ENCODE measurements at places on chromosomes 5 and 9.

- ATAC-seq, result peak; percentile 83
Measured at GRCh38 chr9:137816531-137817235, 60.9 kb upstream of the CACNA1B start.

DNA sequence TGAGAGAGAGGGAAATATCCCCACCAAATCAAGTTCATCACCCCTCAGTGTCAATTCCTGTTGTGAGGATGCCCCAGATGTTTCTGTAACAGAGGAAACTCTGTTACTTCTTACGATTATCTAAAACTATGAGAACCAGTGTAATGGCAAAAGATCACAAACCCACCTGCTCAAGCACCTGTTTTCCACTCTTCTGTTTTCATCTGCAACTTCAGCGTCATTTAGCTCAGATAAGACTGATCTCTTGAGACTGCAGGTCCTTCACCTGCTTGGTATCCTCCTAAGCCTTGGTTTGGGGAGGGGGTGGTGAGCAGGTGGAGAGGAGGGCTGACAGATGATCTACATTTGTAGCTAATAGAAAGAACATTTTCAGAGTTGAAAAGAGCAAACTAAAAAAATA, 229.3 kb downstream of the SLF1 start:
- no peak for ATAC-seq

DNA sequence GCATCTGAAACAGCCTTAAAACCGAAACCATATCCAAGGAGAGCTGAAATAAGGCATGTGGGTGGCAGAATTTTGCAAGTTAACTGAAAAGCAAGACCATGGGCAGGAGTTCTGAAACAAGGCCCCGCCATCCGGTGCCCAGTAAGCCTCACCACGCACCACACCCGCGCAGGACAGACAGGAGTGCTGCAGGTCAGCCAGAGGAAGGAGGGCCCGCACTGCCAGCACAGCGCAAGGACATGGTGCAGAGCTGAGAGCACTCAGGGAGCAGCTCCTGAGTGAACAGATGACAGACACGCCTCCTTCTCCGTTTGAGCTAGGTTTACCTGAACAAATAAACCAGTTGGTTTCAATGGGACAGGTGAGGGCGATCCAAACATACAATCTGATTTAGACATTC, 16.5 kb upstream of the ISCA1 start:
- ATAC-seq, result no peak

DNA sequence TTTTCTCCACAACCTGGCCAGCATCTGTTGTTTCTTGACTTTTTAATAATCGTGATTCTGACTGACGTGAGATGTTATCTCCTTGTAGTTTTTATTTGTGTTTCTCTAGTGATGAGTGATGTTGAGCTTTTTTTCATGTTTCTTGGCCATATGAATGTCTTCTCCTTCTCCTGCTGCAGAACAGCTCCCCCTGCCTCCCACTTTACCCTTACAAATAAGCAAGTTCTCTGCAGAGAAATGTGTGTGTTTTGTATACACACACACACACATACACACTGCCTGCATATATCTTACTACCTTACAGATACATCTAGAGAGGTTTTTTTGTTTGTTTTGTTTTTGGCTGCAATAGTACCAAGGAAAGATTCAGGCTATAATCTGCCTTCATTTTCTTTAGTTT, 88.7 kb upstream of the PHF24 start:
- no peak for ATAC-seq

DNA sequence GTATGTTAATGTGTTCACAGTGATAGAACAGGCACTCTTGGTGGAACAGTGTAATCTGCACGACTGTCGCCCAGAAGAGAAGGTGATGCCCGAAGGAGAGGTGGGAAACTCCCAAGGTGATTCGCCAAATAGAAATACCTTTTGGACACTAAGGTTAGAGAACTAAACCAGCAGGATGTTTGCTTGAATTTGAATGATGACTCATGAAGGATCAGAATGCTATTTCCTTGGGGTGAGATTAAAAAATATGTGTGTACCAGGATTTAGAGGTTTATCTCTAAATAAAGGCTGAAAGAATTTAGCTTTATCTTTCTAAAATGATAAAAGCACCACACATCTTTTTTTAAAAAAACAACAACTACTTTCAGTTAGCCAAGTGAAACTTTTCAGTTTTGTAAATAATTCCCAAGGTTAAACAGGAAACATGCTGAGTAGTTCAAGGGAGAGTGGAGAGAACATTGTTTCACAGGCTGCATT, 297.4 kb upstream of the TAS2R1 start:
- no peak for ATAC-seq

- ATAC-seq, result no peak
Measured at GRCh38 chr9:98345011-98345410, 89.6 kb upstream of the TBC1D2 start.

DNA sequence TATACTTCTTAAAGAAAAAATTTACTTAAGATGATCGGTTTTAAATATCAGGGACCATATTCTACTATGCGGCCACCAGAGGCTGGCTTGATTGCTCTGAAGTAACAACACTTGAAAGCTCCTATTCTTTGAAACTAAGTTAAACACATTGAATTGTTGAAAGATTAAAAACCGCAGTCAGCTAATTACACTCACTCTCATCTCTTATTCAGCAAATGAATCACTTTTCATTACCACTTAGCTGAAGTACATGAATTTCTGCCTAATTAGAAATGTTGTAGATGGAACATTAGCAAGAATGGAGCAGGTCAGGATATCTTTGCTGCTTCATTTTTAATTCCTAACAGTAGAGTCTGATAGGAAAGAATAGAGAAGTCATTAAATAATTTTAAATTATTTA, 42.3 kb downstream of the LSM11 start:
- no peak for ATAC-seq

GRCh38 chr5:52728686-52729085, 59.0 kb upstream of the ITGA1 start:
- ATAC-seq, result no peak

GRCh38 chr9:94639061-94639998, at the start of gene FBP1:
TSS of gene FBP1 (minus strand) at chr9:94639518. CDS start at chr9:94639310, 208 bp downstream.
- ATAC-seq, result peak; percentile 82

GRCh38 chr5:171188016-171188415, 121.0 kb upstream of the TLX3 start:
- ATAC-seq, result no peak

- ATAC-seq, result no peak
Measured at GRCh38 chr9:117873664-117874063, 169.5 kb downstream of the TLR4 start.

GRCh38 chr5:55484531-55484930, 50.2 kb downstream of the PLPP1 start:
- ATAC-seq, result no peak

DNA sequence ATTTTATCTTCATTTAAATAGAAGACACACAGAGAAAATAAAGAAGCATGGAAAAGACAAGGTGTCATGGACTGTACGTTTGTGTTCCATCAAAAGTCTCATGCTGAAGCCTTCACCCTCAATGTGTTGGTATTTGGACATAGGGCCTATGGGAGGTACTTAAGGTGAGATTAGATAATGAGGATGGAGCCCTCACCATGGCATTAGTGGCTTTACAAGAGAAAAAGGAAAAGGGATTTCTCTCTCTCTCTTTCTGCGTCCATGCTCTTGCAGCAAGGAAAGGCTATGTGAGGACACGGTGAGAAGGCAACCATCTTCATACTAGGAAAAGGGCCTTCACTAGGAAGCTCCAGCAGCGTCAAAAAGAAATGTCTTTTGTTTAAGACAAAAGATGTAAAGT, 797.0 kb upstream of the CDH10 start:
- no peak for ATAC-seq

DNA sequence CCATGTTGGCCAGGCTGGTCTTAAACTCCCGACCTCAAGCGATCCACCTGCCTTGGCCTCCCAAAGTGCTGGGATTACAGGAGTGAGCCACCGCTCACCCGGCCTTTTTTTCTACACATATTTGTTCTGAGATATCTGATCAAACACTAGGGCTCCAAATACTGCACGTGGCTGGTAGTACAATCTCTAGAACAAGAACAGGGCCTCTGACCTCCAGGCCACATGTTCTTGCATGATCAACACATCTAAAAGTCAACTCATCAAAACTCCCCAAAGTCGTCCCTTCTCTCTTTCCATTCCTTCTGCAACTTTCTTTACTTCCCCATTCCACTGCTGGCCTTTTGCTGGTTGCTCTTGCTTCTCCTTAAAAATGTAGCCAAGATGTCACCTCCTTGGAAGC, 113.3 kb upstream of the LHFPL2 start:
- ATAC-seq, result no peak

GRCh38 chr9:115551396-115551795, 433.4 kb upstream of the TNC start:
- no peak for ATAC-seq

- ATAC-seq, result no peak
Measured at GRCh38 chr9:17613758-17614157, 34.9 kb downstream of the SH3GL2 start.

GRCh38 chr5:115132465-115132864, 37.2 kb downstream of the TRIM36 start:
- no peak for ATAC-seq

DNA sequence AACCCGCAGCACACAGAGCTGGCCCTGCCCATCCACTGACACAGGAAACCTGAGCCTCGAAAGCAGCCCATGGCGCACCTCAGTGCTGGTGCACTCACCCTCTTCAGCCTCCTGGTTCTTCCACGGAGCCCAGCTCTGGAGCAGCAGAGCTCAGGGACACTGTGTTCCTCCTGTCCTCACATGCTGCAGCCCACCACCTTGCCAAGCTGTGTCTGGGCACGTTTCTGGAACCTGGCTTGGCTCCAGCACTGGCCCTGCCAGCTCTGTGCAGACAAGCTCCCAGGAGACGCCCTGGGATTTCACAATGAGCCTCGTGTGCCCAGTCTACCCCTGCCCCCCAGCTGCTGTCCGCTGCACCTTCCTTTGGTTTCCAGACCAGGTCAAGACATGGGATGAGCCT, 119.5 kb downstream of the SYK start:
- ATAC-seq, result no peak

- peak; percentile 88 for ATAC-seq
Measured at GRCh38 chr5:178637356-178638074, 10.7 kb upstream of the CLK4 start.

DNA sequence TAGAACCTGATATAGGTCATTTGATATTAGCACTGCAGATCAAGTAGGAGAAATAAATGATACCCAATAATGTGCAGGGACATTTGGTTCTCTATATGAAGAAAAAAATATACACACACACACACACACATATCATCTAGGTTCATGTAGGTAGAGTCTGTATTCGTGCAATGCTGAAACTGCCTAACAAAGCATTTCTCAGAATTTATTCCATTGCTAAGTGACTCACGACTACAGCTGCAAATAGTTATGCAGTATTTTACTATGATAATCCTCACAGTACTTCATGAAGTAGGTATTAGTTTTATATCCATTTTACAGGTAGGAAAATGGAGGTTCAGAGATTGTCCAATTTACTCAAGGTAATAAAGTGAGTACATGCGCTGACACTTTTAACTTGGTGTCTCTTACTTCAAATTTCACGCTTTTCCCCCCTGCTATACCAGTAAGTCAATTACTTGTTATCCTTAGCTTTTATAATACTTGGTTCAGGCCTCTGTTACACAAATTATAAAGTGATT, 2.4 kb downstream of the GIN1 start:
- no peak for ATAC-seq

DNA sequence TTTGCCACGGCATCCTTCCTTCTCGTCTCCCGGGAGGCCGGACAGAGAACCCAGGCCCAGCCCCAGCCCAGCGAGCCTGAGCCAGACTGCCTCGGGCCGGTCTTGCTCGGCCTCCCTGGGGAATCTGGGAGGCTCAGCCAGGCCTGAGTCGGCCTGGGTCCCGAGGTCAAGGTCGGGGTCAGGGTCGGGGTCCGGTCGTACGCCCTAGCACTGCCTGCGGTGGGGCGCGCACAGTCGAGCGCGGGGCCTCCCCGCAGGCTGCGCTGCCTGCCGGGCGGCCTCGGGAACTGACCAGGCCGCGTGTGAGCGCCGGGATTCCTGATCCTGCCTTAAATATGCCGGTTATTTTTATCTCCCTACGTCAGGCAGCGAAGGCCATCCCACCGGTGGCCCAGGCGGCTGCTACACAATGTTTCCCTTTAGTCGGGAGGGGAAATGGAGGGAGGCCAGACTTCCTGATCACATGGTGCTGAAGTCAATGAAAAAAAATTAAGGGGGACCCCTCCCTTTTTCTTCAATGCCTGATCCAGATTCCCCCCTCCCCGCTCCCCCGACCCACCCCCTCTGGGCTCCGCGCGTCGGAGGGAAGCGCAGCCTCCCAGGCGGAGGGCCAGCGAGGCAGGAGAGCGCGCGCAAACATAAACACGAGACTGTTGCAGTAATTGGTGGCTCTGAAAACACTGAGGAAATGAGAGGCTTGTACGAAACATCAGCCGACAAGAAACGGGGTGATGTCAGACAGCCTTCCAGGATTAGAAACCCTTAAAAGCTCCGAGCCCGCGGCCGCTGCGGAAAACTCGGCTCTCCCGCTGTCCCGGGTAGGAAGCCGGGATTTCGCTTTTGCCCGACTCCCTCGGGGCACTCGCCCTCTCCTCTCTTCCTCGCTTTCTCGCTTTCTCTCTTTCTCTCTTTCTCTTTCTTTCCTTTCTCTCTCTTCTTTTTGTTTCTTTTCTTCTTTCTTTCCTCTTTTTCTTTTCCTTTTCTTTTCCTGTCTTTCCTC, 148.2 kb upstream of the KLF4 start:
- ATAC-seq, result peak; percentile 47

- ATAC-seq, result no peak
Measured at GRCh38 chr5:113760486-113760885, 247.0 kb downstream of the YTHDC2 start.

- ATAC-seq, result no peak
Measured at GRCh38 chr9:8895106-8895860, 1095.7 kb upstream of the DMAC1 start.

DNA sequence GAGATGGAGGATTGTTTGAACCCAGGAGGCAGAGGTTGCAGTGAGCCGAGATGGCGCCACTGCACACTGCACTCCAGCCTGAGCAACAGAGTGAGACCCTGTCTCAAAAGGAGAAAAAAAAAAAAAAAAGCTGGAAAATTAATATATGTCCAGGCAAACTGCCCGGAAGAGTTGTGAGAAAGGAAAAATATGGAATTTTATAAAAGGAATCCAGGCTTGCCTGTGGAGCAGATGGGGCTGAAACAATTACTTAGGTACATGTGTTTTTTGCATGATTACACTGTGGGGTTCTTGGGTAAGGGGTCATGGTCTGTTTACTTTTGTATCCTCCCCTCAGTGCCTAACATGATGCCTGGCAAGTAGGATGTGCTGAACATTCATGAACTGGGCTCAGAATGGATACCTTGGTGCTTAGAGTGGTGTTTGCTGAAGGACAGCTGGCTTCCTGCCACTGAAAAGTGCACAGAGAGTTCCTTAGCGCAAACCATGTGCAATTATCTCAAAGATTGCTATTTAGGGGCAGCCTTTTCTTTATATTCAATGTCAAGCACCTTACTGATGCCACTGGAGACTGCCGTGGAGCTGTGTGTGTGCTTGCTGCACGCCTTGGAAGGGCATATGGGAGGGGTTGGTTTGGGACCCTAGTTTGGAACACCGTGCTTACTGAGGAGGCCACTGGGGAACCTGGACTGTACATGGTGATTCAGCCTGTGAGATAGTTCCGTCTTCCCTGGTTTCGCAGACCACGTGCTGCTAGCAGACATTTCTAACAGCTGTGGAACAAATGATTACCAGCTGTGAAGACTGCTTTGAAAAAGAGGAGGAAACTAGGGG, 78.4 kb downstream of the MAP1B start:
- ATAC-seq, result no peak

All from stimulated activated memory B cell treated with anti-CD40 and anti-IgM and Interleukin-4, amounts not matched to agents 10 μg/mL and 1 μg/mL and 100 μg/mL, for 72 hours (primary cell).